ENCODE measurements at places on chromosomes 7 and 10. TPM values are rescaled to one million over a fixed set of nuclear protein-coding genes. Genes with fewer than 3 reads are reported as not detected.
A peak's percentile ranks its signal among the peaks of the same experiment; 100 is the strongest.

Gene UCMA
- not detected for total RNA-seq

Gene SPDYE8
- not detected for total RNA-seq

Gene SPAG6
- total RNA-seq: not detected

Gene GPR37
- total RNA-seq: 3.2 TPM

Gene HMX2
- not detected for total RNA-seq

Gene TMEM225B
- total RNA-seq: 0.82 TPM

Gene CBX3
- total RNA-seq: 82.1 TPM

Gene RARRES2
- total RNA-seq: 200 TPM

Gene CNPY1
- total RNA-seq: not detected

Gene SLC16A9
- total RNA-seq: 0.95 TPM

Gene PTPRZ1
- 10.2 TPM for total RNA-seq

Gene ABCB4
- 0.74 TPM for total RNA-seq

Gene GAD2
- total RNA-seq: not detected

Gene PNLIPRP1
- not detected for total RNA-seq

Gene PITX3
- not detected for total RNA-seq

Gene C10orf105
- total RNA-seq: 0.24 TPM

Gene ASB10
- not detected for total RNA-seq

- DNase-seq: no peak
These were observed 223.7 kb upstream of the HABP2 start for GRCh38 chr10:113329121-113329596.

GRCh38 chr7:158758586-158759244, 54.1 kb upstream of the NCAPG2 start:
- DNase-seq: no peak

DNA sequence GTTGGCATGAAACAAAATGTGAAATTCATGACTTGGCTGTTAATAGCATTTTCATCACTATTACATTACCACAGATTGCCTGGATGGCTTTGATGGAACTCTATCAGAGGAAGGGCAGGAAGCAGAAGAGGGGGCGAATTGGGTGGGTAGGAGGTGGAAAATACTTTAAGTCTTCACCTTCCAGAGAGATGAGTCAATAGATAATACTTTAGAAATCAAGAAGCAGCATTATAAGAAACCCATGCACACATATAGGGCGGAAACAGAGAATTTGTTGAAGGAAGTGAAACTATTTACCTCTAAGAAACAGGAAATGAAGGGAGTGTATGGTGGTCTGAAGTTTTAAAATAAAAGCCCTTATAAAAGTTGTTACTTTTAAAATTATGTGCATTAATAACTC, 152.1 kb upstream of the TARP start:
- no peak for DNase-seq

DNA sequence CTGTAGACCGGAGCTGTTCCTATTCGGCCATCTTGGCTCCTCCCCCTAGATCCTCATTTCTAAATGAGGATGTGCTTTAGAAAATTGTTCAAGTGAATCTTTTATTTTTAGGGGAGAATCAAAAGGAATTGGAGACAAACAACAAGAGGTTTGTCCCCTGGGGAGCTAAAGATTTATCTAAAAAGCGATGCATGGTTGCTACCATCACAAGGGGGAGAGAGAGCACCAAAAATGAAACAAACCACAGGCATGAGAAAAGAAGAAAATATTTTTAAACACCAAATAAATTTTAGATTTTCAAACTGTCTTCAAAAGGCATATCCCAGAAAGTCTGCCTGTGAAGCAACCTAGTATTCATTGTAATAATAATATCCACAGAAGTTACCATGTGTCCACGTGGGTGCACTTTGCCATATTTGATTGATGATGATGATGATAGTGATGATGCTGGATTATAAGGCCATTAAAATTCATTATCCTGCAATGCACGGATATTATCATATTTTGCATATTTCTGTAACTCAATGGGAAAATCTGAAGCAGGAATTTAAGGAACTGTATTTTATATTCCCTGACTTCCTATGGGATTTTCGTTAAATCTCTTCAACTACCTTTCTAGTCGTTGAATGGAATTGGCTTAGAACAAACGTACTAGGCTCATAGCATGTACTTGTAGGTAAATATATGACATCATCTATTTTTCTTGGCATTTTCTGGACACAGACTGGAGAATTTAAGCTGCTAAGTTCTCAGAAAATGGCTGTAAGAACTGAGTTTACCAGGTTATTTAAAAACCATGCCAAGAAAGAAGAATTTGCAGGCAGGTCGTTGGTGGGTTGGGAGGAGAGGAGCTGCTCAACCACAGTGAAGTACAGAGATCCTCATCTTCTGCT, 171.6 kb downstream of the WDR37 start:
- no peak for DNase-seq

GRCh38 chr7:95517870-95518269, 32.1 kb downstream of the ASB4 start:
- DNase-seq: no peak

- no peak for DNase-seq
These were observed 734.6 kb upstream of the SORCS1 start for GRCh38 chr10:107899075-107899474.

GRCh38 chr7:105776986-105777910, 99.2 kb downstream of the ATXN7L1 start:
- DNase-seq: no peak

DNA sequence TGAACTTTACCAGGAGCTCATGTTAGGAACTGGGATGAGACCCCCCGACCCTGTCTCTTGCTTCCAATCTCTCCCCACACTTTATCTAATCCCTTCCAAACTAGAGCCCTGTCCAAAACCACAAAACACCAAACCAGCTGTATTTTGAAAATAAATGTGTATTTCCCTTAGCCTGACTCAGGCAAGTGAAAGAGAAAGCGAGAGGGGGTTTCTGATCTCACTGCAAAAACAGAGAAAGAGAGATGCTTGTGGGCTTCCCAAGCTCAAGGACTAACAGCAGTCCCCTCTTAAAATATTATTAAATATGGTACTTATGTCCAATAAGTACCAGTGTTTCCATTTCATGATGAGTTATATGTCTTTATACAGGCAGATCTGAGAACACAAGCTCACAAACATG, 122.0 kb downstream of the AGMO start:
- DNase-seq: no peak

DNA sequence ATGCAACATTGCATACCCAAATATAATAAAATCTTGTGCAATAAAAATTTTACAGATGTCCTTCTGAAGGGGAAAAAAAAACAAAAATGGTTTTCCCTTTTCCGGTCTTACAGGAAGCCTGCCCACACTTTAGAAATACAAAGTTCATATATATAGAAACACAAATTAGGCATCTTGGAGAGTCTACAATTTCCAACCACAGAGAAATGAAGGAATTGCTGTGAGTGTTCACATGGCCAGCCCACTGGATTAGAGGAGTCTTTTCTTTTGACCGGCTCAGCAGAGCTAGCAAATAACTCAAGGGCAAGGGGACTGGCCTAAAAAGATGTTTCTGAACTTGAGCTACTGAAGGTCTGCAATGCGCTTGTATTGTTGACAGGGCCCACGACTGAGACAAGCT, 92.4 kb downstream of the GLI3 start:
- no peak for DNase-seq

GRCh38 chr7:23472046-23472445, 1.8 kb upstream of the IGF2BP3 start:
- DNase-seq: no peak

- no peak for DNase-seq
These were observed 371.9 kb upstream of the ZMIZ1 start for GRCh38 chr10:78696791-78697395.

GRCh38 chr10:21919117-21919516, 84.4 kb downstream of the DNAJC1 start:
- DNase-seq: no peak

GRCh38 chr10:50561266-50561665, 62.5 kb downstream of the SGMS1 start:
- DNase-seq: no peak

- DNase-seq: no peak
These were observed 4.3 kb downstream of the AOC1 start for GRCh38 chr7:150856303-150857275.

- peak; percentile 67 for DNase-seq
These were observed 45.4 kb downstream of the SLC13A1 start for GRCh38 chr7:123154231-123154860.

GRCh38 chr10:70745555-70745954, 39.6 kb downstream of the TBATA start:
- DNase-seq: no peak

DNA sequence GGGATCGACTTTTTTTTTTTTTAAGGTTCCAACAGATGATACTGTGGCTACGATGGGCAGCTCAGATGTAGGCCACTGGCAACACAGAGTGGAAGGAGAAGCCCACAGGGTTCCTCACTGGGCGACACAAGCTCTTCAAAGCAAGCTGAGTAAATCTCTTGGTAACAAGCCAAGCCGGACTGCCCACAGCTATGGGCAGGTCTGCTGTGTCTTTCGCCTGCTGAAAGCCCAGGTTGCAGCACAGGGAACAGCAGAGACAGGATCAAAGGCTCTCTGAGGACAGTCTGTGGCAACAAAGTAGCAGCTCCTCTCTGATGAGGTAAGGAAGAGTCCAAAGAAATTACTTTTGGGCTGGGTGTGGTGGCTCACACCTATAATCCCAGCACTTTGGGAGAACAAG, 83.6 kb downstream of the KCNMA1 start:
- no peak for DNase-seq

GRCh38 chr10:70679498-70679897, 7.2 kb downstream of the ADAMTS14 start:
- DNase-seq: no peak

DNA sequence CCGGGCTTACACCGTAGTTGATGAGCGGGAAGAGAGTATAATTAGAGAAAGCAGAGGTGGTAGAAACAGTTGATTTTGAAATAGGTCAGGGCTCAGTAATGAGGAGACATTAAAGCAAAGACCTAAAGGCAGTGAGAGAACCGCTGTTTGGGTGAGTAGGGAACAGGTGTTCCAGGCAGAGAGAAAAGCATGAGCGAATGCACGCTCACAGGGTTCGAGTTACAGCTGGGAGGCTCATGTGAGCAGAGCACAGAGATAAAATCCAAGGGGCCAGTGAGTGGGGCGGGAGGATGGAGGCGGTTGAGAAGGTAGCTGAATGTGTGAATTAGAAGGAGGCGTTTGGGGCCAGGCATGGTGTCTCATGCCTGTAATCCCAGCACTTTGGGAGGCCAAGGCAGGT, 39.9 kb downstream of the APBB1IP start:
- DNase-seq: no peak

DNA sequence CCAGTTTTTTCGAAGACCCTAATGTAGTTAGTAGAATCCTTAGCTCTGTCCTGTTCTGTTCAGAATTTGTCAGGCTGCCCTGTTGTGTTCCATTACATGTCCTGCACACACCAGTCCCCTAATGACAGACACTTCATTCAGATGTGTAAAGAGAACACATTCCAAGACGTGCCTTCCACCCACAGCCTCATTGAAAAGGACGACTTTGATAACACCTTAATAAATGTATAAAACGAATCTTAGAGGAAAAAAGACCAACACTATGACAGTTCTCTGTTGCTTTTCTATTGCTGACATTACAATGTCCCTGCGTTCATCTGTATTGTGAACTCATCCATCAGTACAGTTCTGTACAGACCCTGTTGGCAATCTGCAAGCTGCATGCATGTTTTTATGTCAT, 3.5 kb downstream of the LRRTM3 start:
- DNase-seq: no peak

Data from omental fat pad (tissue), 4 donors.